ENCODE measurements at places on chromosomes 5 and 9.

- no peak for DNase-seq
These were observed 26.0 kb downstream of the SERINC5 start for GRCh38 chr5:80229902-80230255.

GRCh38 chr9:134163371-134164196 is 780 bp downstream of the RNU6ATAC start:
- DNase-seq = no peak

- no peak for DNase-seq
These were observed 80.2 kb downstream of the PRKACG start for GRCh38 chr9:68933434-68934328.

DNA sequence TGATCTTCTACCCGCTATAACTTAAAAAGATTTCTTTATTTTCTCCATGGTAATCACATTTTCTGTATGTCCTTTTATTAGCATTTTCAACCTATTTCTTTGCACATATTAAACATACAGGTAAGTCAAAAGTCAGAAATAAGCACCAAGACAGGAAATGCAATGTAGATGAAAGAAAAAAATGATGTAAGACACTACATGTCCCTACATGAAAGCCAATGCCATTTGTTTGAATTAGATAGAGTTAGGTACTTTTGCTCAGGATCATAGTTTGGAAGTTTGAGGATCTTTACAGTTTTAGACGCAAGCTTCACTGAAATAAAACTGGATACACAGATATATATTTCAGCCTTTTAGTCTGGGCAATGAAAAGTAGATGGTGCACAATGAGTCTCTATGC is 453.1 kb upstream of the MEF2C start:
- no peak for DNase-seq

- DNase-seq = peak; percentile 51
These were observed 22.9 kb upstream of the ASS1 start for GRCh38 chr9:130421802-130422276.

DNA sequence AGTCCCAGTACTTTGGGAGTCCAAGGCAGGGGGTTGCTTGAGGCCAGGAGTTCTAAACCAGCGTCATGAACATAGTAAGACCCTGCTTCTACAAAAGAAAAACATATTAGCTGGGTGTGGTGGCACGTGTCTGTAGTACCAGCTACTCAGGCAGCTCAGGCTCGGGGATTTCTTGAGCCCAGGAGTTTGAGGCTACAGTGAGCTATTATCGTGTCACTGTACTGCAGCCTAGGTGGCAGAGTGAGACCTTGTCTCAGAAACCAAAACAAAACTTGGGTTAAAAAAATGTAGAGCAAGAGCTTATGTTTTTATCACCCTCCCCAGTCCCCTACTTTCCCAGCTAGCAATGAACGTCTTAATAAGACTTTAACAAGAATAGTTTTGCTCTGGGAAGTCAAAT is 46.7 kb downstream of the UHRF2 start:
- no peak for DNase-seq

GRCh38 chr9:137025517-137025966 is 2.5 kb downstream of the ABCA2 start:
- DNase-seq = no peak

GRCh38 chr9:104842698-104843097 is 78.8 kb downstream of the NIPSNAP3B start:
- DNase-seq = no peak

Measured in RKO (cell line).